ENCODE measurements at places on chromosomes 11 and 22.

- no peak for DNase-seq
Observed at GRCh38 chr11:77055101-77055561, 11.6 kb upstream of the CAPN5 start.

DNA sequence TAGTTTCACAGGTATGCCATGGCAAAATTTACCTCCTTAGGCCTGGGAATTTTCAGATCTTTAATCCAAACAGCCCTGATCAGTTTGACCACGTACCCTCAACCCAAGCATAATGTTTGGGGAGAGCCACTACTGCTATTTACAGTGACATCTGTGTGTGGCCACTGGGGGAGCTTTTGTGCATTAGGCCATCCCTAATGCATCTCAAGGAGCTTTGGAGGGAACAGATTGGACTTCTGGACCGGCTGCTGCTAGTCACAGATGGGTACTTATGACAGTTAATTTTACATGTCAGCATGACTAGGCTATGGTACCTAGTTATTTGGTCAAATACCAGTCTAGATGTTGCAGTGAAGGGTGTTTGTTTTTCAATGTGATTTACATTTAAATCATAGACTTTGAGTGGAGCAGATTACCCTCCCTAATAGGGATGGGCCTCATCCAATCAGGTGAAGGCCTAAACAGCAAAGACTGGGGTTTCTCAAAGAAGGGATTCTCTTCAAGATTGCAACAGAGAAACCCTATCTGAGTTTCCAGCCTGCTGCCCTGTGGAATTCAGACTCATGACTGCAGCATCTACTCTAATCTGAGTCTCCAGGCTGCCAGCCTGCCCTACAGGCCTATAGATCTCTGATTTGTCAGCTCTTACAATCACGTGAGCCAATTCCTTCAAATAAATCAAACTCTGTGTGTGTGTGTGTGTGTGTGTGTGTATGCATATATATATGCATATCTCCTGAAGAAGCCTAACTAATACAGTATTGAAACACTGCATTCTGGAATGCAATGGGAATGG, 38.0 kb upstream of the GALNT18 start:
- no peak for DNase-seq

DNA sequence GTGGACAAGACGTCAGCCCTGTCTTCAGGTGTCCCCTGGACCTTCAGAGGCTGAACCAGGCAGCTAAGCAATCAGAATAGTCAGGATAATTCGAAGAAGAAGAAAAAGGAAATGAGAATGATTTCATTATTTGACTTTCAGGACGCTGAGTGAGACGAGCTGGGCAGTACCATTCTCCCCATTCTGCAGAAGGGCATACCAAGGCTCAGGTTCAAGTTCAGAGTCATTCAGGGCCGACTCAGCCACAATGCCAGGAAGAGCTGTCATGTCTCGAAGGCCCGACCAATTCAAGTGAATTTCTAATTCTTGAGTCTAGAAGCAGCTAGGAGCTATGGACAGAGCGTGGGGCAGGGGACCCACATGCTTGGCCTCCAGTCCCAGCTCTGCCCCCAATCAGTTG, 33.8 kb upstream of the CD82 start:
- DNase-seq = no peak

GRCh38 chr11:6067502-6067901, 36.9 kb upstream of the OR56A1 start:
- DNase-seq = no peak

DNA sequence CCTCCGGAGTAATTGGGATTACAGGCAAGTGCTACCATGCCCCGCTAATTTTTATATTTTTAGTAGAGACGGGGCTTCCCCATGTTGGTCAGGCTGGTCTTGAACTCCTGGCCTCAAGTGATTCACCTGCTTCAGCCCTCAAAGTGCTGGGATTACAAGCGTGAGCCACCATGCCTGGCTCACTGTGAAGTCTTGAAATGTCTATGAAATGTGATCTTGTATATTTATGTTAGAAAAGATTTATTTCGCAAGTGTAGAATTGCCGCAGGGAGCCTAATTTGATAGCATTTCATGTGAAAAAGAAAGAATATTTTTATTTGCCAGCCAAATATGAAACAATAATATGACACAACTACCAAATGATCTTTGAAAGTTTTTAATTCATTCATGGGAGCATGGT, 52.1 kb downstream of the GRAMD1B start:
- DNase-seq = no peak

DNA sequence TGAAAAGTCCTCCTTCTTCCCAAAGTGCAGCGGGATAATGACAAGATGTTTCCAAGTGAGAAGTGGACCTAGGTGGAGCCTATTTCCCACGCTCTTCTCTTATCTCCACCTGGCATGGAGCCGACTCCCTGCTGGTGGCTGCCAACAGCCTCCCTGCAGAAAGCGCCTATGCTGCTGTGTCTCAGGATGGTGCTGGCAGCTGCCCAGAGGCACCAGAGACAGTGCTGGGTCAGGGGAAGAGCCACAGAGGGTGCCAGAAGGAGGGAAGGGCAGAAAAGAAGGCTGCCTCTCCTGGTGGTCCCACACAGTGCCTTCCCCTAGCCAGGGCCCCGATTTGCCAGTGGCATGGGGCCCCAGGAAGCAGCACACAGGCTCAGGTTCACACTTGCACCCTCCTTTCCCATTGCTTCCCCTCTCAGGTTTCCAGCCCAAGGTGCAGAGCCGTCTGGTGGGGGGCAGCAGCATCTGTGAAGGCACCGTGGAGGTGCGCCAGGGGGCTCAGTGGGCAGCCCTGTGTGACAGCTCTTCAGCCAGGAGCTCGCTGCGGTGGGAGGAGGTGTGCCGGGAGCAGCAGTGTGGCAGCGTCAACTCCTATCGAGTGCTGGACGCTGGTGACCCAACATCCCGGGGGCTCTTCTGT, 19.0 kb downstream of the CD5 start:
- DNase-seq = no peak

DNA sequence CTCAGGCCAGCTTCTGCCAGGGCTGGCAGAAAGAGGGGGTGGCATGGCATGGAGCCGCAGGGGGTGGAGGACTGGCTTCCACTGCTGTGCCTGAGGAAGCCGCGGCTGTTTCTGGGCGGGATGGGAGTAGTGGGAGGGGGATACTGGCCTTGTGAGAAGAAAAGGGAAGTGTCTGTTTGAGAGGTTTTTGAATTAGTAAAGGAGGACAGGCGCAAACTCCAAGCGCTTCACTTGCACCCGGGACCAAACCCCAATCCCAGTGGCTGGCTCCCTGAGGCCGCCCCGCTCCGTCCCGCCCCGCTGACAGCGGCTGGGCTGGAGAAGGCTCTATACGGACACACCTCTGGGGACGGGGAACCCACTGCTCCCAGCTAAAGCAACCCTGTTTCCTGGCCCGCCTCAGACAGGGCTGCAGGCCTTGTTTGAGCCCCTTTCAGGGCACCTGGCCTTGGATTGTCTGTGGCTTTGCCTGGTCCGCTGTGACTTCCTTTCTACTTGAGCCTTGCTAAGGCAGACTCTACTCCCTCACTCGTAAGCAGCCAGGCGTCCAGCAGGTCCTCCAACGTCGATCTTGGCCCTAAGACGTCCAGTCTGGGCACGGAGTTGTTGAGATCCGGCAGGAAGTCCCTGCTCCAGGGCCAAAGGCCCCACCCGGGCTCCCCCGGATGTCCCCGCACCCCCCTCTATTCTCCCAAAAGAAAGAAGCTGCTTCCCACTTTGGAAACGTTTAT, 2.2 kb downstream of the APOA1 start:
- no peak for DNase-seq

- DNase-seq = no peak
Observed at GRCh38 chr11:72723508-72723907, 28.7 kb downstream of the ARAP1 start.
